Psoas muscle (tissue), 8 donors: ENCODE measurements at places on chromosomes 1 and 21. TPM values are rescaled to one million over a fixed set of nuclear protein-coding genes. Genes with fewer than 3 reads are reported as not detected.

CASZ1 gene
- 53.1 TPM for total RNA-seq

HHIPL2 gene
- not detected for total RNA-seq

RGS13 gene
- total RNA-seq = 0.25 TPM

NTMT2 gene
- total RNA-seq = 0.28 TPM

HES2 gene
- not detected for total RNA-seq

PLA2G2F gene
- total RNA-seq = not detected

SH3BGR gene
- total RNA-seq = 167 TPM

METTL25B gene
- total RNA-seq = 18.5 TPM

OR2M2 gene
- not detected for total RNA-seq

TNNI3K gene
- total RNA-seq = 1.2 TPM

ADAMTSL4 gene
- total RNA-seq = 25.4 TPM

GJB5 gene
- total RNA-seq = not detected

SLC1A7 gene
- total RNA-seq = 0.36 TPM

GRCh38 chr1:200042119-200042551 is 14.6 kb downstream of the NR5A2 start:
- no peak for DNase-seq

GRCh38 chr21:36155603-36156338 is 853 bp upstream of the DOP1B start:
- DNase-seq = peak; percentile 62

GRCh38 chr1:33300673-33301072 is 20.2 kb downstream of the A3GALT2 start:
- DNase-seq = peak; percentile 74

DNA sequence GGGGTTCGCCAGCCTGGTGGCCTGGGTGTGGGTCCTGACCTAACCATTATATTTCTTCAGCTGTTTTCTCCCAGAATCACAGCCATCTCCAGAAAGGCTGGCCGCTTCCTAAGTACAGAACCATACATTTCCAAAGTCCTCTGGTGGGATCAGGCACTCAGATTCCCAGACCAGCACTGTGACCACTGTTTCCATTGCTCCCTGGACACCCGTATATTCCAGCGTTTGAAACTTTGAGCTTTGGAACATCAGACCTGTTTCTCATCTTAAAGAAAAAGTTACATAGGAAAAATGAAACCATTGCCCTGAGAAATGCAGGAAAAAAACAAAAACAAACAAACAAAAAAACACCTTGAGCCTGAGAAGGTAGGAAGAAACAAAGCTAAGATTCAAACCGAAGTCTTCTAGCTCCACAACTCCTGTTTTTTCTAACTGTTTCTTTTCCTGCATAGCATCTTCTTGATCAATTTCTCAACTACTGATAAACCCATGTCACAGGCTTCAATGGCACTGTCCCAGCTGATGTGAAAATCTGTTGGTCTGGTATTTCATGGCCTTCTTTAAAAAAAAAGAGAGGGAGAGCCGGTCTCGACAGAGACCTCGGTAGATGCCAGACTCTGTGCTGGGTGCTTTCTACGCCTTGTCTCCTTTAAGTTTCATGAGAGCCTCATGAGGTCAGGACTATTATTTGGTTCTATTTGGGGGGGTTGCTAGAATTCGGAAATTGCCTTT is 221.3 kb downstream of the TOMM20 start:
- no peak for DNase-seq

DNA sequence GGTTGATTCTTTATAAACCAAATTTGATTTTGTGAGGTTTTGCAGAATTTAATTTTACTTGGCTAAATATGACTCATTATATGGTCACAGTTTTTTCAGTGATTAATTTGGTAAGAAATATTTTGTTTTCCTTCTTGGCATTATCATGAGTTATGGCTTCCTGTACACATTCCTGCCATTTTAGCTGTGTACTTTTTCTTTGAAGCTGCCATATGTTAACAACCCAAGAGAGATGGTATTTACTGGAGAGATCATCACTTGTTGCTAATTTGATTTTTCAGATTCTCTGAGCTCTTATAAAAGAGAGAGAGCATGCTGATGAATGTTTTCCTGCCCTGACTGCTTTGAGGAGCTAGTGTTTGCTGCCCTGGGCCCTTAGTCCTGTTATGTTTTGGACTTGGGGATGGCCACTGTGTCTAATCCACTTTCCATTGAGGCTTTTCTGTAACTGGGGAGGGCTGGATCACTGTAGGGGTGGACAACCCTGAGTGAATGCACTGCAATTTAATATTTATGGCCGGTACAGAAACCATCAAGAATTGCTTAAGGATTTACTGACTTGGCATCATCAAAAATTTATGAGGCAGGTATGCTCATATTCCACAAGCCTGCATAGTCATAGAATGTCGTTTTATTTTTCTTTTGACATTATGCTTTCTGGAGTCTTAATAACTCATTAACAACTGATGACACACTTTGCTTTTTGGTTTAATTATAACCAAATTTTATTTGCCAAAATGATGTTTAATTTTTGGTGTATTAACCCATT is 200.9 kb downstream of the DISC1 start:
- DNase-seq = no peak

DNA sequence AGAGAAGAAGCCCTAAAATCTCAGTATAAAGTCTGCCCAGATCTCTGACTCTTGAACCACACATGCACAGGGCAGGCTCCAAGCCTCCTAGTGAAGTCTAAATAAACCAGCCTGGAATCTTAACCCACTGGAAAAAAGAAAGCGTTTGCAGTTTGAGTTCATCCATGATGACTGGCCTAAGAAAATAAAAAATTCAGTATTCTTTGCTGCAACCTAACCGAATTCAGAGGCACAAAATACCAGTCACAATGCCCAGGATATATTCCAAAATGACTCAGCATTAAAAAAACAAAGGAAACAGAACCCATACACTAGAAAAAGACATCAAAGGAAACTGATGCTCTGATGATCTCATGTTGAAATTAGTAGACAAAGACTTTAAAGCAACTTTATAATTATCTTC is 269.2 kb downstream of the SDCCAG8 start:
- DNase-seq = no peak

DNA sequence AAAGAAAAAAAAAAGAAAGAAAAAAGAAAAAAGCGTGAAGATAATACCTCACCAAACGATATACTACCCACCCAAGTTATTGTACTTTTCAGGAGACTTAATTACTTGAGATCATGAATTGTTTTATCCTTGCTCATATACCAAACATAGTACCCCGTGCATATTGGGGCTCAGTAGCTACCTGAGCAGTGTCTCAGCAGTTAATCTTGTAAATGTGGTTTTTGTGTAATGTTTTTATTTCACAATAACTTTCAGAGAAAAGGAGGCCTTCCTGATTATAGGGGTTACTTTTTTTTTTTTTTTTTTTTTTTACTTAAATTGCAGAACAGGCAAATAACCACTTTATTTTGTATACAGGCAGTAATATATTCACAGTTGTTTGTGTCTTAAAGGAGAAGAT is 80.3 kb downstream of the OSBPL9 start:
- DNase-seq = no peak

DNA sequence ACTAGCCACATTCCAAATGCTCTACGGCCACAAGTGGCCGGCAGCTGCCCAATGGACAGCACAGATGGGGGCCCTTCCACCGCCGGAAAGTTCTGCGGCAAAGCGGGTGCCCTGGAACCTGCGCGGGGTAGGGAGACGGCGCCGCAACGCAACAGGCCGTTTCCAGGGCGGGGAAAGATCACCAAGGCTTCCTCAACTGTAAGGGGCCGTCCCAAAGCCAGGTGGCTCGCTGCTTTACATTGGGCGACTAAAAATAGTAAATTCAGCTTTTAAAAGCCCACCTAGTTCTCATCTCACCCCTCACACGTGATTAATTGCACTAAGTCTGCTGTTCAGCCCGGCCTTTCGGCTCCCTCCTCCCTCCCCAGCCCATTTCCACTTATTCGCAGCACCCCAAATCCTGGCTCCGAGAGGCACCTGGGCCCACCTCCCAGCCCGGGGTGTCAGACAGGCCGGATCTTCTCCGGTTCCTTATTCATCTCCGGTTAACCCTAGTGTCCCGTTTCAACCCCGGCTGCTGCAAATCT is 643 bp downstream of the CFAP298 start:
- DNase-seq = no peak

GRCh38 chr21:38459490-38459889 is 38.8 kb downstream of the ERG start:
- no peak for DNase-seq

GRCh38 chr1:46197964-46198811 is at the start of gene POMGNT1:
TSS of gene POMGNT1 (minus strand) at chr1:46198434. CDS start at chr1:46197821, 613 bp downstream.
- DNase-seq = peak; percentile 83

DNA sequence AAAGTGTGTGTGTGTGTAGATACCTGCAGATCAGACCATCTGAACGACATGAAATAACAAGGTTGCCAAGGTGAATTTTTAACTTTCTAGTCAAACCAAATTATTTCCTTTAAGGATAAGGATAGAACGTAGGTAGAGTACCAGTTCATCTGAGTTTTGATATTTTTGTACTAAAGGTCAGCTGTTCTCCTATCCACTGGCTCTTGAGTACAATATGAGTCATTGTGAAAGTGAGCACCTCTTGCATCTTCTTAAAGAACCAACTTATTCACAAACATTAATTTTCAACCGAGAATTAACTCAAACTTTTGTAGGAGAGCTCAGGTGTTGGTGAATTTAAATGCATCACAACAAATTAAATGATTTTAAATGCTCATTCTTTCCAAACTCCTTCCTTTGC is 71.5 kb downstream of the IFI44 start:
- DNase-seq = no peak

- DNase-seq = no peak
Measured at GRCh38 chr1:248821101-248821500, 4.6 kb downstream of the SH3BP5L start.

GRCh38 chr1:58813801-58814200 is 30.0 kb upstream of the JUN start:
- no peak for DNase-seq

GRCh38 chr1:42424201-42424600 is 31.6 kb downstream of the ZMYND12 start:
- no peak for DNase-seq

GRCh38 chr1:1857096-1857703 is 33.7 kb downstream of the GNB1 start:
- no peak for DNase-seq

DNA sequence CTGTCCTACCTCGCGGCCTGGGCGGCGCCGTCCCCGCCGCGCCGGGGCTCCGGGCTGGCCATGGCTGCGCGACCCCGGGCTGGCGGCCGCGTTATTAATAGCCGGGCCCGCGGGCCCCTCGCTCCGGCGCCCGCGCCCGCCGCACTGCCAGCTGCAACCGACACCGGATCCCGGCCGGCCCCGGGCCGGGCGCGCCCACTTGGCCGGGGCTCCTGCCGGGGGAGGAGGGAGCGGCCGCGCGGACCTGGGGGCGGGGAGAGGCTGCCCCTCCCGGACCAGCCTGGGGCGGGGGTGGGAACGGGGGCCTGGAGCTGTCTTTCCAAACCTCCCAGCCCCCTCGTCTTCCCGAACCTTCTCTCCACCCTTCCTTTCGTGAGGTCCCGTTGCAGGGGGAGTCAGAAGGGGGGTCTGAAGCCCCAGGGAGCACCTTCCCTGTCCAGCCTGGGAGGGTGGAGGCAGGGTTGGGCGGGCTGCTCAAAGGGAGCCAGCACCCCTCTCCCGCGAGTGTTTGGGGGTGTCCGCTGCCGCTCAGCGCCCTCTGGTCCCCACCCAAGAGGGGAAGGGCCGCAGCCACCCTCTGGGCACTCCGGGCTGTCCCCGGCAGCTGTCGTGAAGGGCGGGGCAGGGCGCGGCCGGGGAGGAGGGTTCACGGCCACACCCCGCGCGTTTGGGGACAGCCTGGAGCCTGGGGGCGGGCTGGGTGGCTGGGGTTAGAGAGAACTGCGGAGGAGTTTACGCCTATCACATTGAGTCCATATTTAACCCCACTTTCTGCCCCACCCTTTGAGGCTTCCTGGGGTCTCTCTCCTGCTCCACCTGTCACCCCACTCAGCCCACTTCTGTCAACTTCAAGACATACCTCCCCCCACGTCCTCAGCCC is at the start of gene SYNC:
Gene SYNC, minus strand, starts transcription at position 172 of the 880 bp plus-strand sequence. Its CDS starts 110 bp downstream, at position 62.
- DNase-seq = peak; percentile 94

- DNase-seq = peak; percentile 65
Measured at GRCh38 chr1:1079408-1080121, 5.5 kb upstream of the RNF223 start.

DNA sequence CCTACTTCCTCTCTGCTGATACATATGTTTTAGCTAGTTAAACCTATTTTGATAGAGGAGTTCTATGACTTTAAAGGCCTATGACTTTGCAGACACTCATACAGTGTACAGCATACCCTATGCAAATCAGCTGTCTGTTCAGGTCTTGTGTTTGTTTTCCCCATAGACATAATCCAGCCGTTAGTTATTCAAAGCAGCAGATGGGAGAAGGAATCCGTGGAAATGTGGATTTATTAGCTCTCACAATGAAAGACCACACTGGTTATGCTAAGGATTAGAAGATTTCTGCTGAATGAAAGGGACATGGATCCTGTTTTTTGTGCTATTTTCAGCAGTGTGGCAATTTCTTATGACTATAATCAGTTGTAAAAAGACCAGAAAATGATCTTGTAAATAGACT is 59.8 kb downstream of the MAST2 start:
- no peak for DNase-seq

GRCh38 chr1:230236301-230237008 is 169.4 kb downstream of the GALNT2 start:
- no peak for DNase-seq

DNA sequence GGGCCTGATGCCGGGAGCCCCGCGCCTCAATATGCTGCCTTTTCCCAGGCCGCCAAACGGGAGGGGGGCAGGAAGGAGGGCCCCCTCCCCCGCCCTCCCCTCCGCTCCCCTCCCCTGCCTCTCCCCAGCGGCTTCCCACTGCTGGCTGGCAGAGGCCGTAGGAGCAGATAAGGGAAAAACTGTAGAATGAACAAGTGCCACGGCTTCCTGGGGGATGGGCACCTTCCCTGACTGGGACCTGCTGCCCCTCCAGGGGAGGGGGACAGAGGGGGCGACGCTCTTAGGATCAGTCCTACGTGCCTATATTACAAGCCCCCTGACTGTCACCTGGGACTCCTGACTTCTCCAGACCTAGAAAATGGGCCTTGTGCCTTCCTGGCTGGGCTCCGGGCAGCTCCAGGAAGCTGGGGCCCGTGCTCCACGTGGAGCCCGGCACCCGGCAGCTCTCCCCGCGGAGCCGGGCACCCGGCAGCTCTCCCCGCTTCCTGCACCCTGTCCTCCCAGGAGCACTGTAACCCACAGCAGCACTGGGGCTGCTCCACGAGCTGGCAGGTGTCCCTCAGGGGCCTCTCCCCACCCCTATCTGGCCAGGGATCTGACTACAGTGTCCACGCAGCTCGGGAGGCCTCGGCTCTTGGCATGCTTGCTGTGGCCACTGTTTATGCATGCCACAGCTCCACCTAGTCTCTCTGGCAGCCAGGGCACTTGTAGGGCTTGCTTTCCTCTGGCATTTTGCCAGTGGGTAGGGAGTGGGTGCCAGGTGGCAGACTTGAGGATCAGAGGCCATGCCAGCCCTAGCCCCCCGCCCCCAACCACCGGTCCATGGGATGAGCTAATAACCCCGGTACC is 674 bp upstream of the HES5 start:
- DNase-seq = no peak

- DNase-seq = no peak
Measured at GRCh38 chr1:204335533-204335932, 24.2 kb downstream of the PLEKHA6 start.
